Endodermal cell (in vitro differentiated cells): ENCODE measurements at places on chromosomes 7 and 10.
A peak's percentile ranks its signal among the peaks of the same experiment; 100 is the strongest.

DNA sequence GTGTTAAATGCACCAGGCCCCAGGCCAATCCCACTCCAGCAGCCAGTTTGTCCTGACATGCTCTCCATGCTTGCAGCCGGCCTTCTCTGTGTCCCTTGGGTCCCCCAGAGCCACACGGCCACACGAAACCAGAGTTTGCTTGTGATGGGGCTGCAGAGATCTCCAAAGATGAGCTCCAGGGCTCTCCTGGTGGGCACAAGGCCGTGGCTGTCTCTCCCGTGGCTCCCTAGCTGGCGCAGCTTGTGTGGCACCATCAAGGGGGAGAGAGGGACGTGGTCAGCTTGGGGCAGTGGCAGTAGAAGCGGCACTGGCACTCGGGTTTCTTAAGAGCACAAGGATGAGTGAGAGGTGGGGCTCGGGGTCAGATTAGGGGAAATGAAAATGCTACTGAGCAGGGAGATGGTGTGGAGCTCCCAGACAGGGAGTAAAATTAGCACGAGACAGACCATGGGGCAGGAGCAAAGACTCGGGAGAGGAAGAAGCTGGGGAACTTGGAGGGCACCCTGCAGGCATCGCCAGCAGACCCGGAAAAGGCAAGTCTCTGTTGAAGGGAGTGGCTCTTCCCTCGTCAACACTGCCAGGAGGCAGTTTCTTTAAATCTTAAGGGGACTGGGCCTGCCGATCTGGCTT is 572.5 kb upstream of the FOXK1 start:
- DNase-seq: no peak

GRCh38 chr10:104273286-104273685 is 4.3 kb downstream of the GSTO2 start:
- no peak for DNase-seq

DNA sequence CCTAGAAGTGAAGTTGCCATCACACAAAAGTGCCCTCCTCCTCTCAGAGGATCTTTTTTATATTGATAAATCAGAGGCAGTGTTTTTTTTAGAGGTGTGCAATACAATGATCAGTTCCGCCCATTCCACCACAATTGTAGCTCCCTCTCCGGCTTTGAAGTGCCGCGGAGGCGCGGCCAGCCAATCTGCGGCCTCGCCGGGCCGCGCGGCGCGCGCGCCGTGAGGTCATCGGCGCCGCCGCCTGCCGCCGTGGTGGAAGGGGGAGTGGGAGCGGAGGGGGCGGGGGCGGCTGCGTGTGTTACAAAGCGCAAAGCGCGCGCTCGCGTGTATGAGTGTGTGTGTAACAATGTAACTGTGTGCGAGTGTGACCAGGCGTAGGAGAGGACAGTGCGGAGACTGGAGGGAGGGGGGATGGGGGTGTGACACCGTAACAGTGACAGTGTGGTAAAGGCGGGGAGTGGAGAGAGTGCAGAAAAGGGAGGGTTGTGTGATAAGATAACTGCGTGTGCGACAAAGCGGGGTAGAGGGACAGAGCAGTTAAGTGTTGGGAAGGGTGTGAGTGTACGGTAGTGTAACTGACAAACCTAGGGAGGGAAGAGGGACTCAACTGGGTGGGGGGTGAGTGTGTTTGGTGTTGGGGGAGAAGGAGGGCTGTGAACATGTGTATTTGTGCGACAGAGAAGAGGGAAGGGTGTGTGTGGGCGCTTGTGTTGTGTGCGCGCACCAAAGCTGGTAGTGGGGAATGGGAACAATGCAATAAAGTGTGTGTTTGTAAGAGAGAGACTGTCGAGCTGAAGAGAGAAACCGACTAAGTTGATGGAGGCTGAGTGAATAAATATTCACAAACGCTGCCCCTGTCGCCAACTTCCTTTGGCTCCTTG is at the start of gene SP8:
Gene SP8 (minus strand): TSS at position 108 of the 881 bp plus-strand sequence. CDS start 88 bp downstream, at position 20.
- peak; percentile 92 for DNase-seq

DNA sequence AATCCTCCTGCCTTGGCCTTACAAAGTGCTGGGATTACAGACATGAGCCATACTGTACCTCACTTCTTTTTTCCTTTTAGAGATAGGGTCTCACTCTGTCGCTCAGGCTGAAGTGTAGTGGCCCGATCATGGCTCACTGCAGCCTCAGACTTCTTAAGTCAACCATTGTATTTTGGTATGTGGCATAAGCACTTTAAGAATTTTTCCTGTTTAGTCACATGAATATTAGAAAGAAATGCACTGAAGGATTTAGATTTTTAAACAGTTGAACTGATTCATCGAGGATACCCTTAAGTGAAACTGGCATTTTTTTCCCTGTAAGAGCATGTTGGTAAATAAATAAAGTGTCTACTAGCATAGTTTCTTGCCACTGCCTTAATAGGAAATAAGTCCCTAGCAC is 319.3 kb upstream of the CACNA2D1 start:
- DNase-seq: no peak

- DNase-seq: peak; percentile 84
Observed at GRCh38 chr7:191981-192649, at the start of gene FAM20C. Gene FAM20C (plus strand): TSS chr7:192571. CDS start chr7:193200, 629 bp downstream.

DNA sequence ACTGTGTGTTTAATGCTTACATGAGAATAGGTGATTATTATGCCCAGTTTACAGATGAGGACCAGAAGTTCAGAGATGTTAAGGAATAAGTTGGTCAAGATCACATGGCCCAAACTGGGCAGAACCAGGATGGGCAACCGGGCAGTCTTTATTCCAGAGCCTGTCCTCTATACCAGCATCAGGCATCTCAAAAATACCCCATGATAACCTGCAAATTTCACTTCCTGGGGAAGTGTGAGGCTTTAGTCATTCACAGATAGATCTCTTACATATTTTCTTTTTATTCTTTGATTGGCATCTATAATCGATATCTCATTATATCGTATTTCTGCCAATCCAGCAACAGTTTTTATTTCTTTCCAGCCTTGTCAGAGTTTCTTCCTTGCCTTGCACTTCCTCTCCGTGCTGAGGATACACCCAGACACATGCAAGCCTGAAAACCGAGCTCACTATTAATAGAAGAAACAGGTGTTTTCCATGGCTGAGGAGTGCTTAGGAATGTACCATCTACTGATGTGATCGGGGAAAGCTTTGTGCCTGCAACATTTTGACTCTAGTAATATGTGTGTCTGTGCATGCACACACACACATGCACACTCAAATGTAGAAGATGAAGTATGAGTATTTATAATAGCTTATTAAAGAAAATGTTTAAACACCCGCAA is 82.4 kb downstream of the CREM start:
- no peak for DNase-seq

DNA sequence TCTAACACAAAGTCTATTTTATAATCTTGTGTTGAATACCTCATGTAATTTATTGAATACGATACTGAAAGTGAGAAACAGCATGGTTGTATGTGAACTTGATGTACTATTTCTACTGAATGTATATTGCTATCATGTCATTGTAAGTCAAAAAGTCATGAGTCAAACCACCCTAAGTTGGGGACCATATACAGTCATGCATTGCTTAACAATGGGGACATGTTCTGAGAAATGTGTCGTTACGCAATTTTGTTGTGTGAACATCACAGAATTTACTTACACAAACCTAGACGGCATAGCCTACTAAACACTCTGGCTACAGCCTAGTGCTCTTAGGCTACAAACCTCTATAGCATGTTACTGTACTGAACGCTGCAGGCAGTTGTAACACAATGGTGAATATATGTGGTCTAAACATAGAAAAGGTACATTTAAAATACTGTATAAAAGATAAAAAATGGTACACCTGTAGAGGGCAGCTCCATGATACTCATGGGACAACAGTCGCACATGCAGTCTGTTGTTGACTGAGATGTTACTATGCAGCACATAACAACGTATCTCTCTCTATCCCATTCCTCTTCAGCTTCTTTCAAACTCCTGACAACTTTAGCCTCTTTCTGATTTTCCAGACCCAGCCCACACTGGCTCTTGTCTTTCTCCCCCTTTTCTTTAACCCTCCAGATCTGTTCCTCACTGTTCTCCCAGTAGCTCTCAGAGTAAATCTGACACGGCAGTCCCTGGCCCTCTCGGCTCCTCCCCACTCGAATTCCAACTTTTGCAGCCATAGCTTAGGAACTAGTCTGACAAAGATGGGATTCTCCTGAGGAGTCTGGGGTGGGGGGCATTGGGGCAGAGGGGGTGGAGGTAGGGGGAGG is 90.1 kb downstream of the SNX10 start:
- no peak for DNase-seq

GRCh38 chr7:150871601-150872000 is 19.3 kb downstream of the AOC1 start:
- DNase-seq: no peak

GRCh38 chr10:84743483-84743882 is 415.1 kb downstream of the CCSER2 start:
- DNase-seq: no peak

- no peak for DNase-seq
Observed at GRCh38 chr7:32042900-32043299, 27.3 kb downstream of the PDE1C start.

GRCh38 chr10:110414548-110415309 is 83.0 kb upstream of the DUSP5 start:
- DNase-seq: no peak

GRCh38 chr7:106190589-106191330 is 78.6 kb upstream of the SYPL1 start:
- no peak for DNase-seq
